Progenitor cell of endocrine pancreas (in vitro differentiated cells): ENCODE measurements at places on chromosomes 3 and 15. TPM values are rescaled to one million over a fixed set of nuclear protein-coding genes. Genes with fewer than 3 reads are reported as not detected.

The FAM81A gene
- 0.34 and 0.58 TPM in 2 replicates for total RNA-seq

The DUOX1 gene
- 1.4 and 1.6 TPM in 2 replicates for total RNA-seq

The EPHA6 gene
- total RNA-seq, result 16.5 and 17.3 TPM in 2 replicates

The ATP13A5 gene
- total RNA-seq, result 0.07 and 0.29 TPM in 2 replicates

The FAM43A gene
- total RNA-seq, result 0.12 and 0.31 TPM in 2 replicates

The CELSR3 gene
- 14.9 and 15.2 TPM in 2 replicates for total RNA-seq

- no peak overlapping the region for H3K27ac ChIP-seq
- H3K4me1 ChIP-seq, result peaks cover 26% of the 10 kb centered on the region
Observed at GRCh38 chr3:50212502-50212901, 7.4 kb downstream of the SLC38A3 start.

DNA sequence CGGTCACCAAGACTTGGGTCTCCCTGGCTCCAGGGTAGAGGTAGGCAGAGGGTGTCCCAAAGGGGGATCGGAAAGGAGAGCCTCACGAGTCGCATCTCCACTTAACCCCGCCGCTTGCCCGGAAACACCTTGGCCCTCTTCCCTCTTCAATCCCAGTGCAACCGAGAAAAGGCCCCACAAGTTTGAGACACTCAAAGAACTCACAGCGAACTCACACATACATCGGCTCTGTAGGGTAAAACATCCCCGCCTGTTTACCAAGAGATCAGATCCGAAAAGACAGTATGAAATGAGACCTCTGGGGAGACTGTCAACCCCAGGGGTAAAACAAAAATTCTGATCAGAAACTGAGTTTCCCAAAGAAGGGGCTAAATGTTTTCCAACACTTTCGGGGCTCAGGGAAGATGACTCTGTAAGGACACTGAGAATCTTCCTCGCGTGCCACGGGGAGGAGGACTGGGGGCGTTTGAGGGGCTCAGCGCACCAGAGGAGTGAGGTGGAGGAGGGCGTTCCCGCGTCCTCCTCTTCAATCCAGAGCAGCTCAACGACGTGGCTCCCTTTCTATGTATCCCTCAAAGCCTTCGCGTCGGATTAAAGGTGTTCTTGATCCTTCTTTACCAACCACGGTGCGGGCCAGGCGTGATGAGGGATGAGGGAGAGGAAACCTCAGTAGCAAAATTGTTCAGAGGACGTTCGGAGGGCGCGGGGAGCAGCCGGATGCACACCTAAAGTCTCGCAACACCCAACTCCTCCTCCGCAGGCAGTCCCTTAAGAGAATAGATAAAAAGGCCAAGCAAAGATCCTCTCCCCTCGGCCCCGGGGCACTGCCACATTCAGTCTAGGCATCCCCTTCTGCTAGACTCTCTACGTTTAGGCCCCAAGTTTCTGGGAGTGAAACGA, 3.7 kb downstream of the WNT5A start:
- H3K36me3 ChIP-seq, result no peaks in the 10 kb centered on the region
- H3K27me3 ChIP-seq, result peaks cover 82% of the 10 kb centered on the region
- H3K4me3 ChIP-seq, result peak overlapping the region; percentile 67
- H3K27ac ChIP-seq, result no peak overlapping the region
- peaks cover 30% of the 10 kb centered on the region for H3K4me1 ChIP-seq

- H3K27me3 ChIP-seq, result no peaks in the 10 kb centered on the region
- H3K27ac ChIP-seq, result peak overlapping the region; percentile 67
- DNase-seq, result no peak
- no peaks in the 10 kb centered on the region for H3K4me1 ChIP-seq
Observed at GRCh38 chr3:170107941-170108340, 70.1 kb downstream of the GPR160 start.

GRCh38 chr3:71423151-71423906, 160.2 kb downstream of the FOXP1 start:
- peaks cover 9% of the 10 kb centered on the region for H3K36me3 ChIP-seq
- DNase-seq, result no peak
- H3K27me3 ChIP-seq, result no peaks in the 10 kb centered on the region
- no peak overlapping the region for H3K27ac ChIP-seq
- H3K4me3 ChIP-seq, result no peak overlapping the region
- peaks cover 11% of the 10 kb centered on the region for H3K4me1 ChIP-seq

DNA sequence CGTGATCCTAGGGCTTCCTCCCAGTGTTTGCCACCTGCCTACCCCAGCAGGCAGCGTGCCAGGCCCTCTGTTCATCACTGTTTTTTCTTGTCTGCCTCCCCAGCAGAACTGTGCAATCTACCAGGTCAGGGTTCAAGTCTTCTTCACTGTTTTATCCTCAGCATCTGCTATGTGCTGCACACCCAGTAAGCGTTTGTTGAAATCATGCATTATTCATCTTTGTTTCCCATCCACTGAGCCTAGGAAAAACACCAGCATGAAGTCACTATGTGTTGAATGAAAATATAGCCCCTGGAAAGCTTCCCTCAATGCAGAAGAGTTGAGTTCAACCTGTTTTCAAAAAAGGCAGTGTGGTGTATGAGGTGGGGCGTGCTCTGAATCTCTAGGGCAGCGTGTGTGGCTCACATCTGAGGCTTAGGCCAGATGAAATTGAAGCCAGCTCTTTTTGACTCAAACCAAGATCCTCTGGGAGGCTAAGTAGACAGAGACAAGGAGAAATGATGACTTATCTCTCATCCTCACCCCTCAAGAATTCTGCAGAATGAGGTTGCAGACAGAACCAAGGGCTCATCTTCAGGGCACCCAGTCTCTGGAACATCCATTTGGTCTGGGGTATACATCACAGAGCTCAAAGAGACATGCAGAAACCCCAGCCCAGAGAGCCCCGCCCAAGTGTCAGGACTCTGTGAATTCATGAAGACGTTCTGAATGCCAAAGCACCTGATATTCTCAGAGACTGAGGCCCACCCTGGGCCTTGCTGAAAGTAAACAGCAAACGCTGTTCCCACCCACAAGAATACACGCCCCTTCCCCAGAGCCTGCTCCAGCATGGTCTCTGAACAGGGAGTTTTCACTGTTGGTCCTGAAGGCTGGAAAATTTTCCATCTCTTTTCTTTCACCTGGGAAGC, 5.7 kb upstream of the CAV3 start:
- H3K36me3 ChIP-seq, result peaks cover 1% of the 10 kb centered on the region
- no peak overlapping the region for H3K4me3 ChIP-seq
- H3K4me1 ChIP-seq, result peaks cover 31% of the 10 kb centered on the region
- H3K27me3 ChIP-seq, result no peaks in the 10 kb centered on the region
- DNase-seq, result no peak

DNA sequence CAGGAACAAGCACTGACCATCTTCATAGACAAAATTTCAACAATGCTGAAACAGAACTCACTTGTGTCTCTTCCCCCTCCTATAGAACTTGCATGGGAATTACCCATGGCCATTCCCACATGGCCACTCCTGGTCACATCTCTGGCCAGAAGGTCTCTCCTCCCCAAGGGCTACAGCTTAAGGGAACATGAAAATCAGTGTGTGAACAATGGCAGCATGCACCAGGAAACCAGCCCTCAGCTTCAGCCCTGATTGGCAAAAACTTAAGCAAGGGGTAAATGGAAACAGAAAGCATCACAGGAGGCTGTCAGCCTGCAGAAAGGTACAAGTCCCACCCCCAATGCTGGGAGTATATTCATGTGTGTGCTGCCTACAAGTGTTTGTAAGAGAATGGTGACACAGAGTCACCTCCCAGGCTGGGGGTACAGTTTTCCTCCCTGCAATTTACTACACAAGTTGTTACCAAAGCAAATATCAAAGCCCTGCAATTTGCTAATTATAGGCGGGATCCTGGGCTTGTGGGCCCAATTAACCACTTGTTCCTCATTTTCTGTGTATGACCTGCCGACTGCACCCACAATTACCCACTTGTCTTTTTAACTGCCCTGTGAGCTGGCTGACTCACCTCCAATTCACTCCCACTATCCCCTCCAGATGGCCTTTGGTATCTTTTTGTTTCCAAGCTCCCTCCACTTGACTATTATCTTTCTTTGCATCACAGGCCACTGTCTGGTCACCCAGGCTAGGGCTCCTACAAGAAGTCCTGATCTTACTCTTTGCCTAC, 84.4 kb upstream of the HES1 start:
- no peak overlapping the region for H3K27ac ChIP-seq
- peaks cover 5% of the 10 kb centered on the region for H3K36me3 ChIP-seq
- peaks cover 5% of the 10 kb centered on the region for H3K4me1 ChIP-seq
- DNase-seq, result no peak
- no peaks in the 10 kb centered on the region for H3K27me3 ChIP-seq
- H3K4me3 ChIP-seq, result no peak overlapping the region

DNA sequence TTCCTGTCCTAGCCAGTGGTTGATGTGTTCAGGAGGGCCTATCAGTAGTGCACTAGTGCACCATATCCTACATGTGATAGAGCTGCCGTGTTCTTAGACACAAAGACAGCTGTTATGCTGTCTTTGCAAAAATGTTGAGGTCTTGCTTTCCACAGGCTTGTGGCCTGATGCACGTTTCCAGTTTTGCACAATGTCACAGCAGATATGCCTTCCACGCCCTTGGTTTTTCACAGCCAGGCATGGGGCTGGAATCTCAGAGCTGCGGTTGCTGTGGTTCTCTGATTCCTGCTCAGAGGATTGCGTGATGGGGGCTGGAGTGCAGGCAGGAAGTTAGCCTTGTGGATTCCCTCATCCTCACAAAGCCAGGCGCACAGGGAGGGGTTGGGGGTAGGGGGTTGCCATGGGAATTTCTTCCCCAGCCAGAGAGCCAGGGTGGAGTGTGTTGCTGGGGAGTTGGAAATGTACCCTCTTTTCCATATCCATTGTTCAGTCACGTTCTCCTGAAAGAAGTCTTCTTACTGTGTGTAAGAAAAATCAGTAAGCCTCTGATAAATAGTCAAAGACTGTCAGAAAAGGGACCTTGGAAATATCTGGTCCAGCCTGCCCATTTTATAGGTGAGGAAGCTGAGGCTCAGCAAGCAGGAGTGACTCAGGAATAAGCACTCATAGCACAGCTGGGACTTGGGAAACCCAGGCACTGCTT, 79.4 kb downstream of the SMAD3 start:
- H3K4me1 ChIP-seq, result peaks cover 54% of the 10 kb centered on the region
- DNase-seq, result no peak
- no peak overlapping the region for H3K4me3 ChIP-seq
- H3K36me3 ChIP-seq, result no peaks in the 10 kb centered on the region
- H3K27me3 ChIP-seq, result no peaks in the 10 kb centered on the region

DNA sequence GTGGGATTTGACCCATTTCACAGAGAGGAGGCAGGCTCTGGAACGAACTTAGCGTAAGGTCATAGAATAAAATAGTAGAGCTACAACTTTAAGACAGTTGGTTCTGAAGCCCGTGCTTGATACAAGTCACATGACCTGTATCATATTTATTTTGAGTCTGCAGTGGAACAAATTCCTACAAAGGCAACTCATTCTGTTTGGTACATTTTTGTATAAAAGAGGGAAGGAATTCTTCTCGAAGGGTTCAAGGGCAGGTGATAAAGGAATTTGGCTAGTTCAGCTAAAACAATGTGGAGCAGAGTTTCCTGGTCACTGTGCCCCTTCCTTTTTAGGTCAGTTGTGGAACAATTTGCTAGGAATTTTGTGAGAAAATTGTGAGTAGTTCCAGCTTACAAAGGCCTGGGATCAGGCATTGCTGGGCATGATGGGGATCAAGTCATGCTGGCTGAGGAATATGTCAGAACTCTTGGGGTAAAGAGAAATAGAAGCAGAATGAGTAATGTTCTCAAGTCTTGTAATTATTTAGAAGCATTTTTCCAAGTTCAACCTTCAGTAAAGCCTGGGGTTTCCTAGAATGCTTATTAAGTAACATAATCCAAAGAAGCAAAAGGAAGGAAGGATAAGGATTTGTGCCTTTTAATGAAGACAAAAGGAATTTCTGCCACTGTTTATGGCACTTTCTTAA, 19.1 kb downstream of the USP3 start:
- no peak overlapping the region for H3K27ac ChIP-seq
- H3K4me1 ChIP-seq, result peaks cover 11% of the 10 kb centered on the region
- no peaks in the 10 kb centered on the region for H3K36me3 ChIP-seq
- H3K4me3 ChIP-seq, result no peak overlapping the region

DNA sequence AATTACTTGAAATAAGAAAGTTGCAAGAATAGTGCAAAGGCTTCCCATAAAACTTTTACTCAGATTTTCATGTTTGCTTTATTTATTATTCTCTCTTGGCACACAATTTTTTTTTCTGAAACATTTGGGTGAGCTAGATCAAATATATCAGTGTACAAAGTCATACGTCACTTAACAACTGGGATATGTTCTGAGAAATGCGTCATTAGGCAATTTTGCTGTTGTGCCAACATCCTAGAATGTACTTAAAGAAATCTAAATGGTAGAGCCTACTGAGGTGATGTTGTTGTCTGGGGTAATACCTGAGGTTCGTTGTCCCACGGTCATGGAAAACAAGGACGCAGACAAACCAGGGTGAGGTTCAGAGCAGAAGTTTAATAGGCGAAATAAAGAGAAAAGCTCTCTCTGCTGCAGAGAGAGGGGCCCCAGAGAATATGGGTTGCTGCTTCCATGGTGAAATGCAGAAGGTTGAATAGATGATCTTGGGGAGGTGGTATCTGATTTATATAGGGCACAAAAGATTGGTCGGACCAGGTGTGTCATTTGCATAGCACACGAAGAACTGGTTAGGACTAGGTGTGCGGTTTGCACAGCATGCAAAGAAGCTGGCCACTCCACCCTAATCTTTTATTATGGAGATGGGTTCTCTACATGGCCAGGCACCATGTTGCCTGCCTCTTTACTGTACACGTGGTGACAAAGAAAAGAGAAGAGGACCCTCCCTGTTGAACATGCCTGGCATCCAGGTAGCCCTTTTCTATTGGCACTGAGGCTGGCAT, 8.8 kb upstream of the GRAMD1C start:
- no peak overlapping the region for H3K4me3 ChIP-seq
- peaks cover 2% of the 10 kb centered on the region for H3K4me1 ChIP-seq
- H3K27me3 ChIP-seq, result no peaks in the 10 kb centered on the region
- peak overlapping the region; percentile 69 for H3K27ac ChIP-seq
- no peak for DNase-seq
- H3K36me3 ChIP-seq, result no peaks in the 10 kb centered on the region

GRCh38 chr3:153379516-153379915, 217.5 kb downstream of the RAP2B start:
- no peaks in the 10 kb centered on the region for H3K36me3 ChIP-seq
- no peaks in the 10 kb centered on the region for H3K27me3 ChIP-seq
- no peaks in the 10 kb centered on the region for H3K4me1 ChIP-seq
- no peak overlapping the region for H3K27ac ChIP-seq
- H3K4me3 ChIP-seq, result no peak overlapping the region
- no peak for DNase-seq

- H3K4me1 ChIP-seq, result peaks cover 14% of the 10 kb centered on the region
- no peak overlapping the region for H3K4me3 ChIP-seq
- no peaks in the 10 kb centered on the region for H3K27me3 ChIP-seq
Observed at GRCh38 chr15:38054488-38054887, 120.0 kb downstream of the TMCO5A start.

DNA sequence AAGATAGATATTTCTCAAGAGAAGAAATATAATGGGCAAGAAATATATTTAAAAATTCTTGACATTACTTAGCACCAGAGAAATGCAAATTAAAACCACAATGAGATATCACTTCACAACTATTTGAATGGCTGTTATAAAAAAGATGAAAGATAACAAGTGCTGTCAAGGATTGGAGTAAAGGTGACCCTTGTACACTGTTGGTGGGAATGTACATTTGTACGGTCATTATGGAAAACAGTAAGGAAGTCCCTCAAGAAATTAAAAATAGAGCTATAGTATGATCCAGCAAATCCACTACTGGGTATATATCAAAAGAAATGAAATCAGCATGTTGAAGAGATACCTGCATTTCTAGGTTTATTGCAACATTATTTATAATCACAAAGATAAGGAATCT, 326.4 kb downstream of the GBE1 start:
- no peaks in the 10 kb centered on the region for H3K27me3 ChIP-seq
- no peaks in the 10 kb centered on the region for H3K36me3 ChIP-seq
- H3K4me1 ChIP-seq, result no peaks in the 10 kb centered on the region
- no peak overlapping the region for H3K4me3 ChIP-seq

GRCh38 chr3:108343491-108343890, 47.1 kb downstream of the HHLA2 start:
- no peaks in the 10 kb centered on the region for H3K27me3 ChIP-seq
- no peaks in the 10 kb centered on the region for H3K36me3 ChIP-seq
- peaks cover 29% of the 10 kb centered on the region for H3K4me1 ChIP-seq
